Thoracic aorta (tissue), 2 donors: ENCODE measurements at places on chromosomes 5 and 9. TPM values are rescaled to one million over a fixed set of nuclear protein-coding genes. Genes with fewer than 3 reads are reported as not detected.
A peak's percentile ranks its signal among the peaks of the same experiment; 100 is the strongest.

- DNase-seq = no peak
Measured at GRCh38 chr9:120353506-120353905, 226.5 kb downstream of the CDK5RAP2 start.

DNA sequence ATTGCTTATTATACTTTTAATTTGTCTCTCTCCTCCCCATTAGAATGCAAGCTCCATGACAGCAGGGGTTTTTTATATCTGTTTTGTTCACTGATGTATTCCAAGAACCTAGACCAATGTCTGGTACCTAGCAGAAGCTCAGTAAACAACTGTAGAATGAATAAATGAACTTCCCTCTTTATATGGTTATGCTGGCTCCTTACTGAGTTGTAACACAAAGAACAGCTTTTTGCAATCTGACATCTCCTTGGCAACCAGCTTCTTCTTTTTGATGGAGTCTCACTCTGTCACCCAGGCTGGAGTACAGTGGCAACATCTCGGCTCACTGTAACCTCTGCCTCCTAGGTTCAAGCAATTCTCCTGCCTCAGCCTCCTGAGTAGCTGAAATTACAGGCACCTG, 13.6 kb downstream of the TRMO start:
- DNase-seq = no peak

FAM221B gene
- not detected for total RNA-seq

- no peak for DNase-seq
Measured at GRCh38 chr5:130337179-130337888, 433.1 kb downstream of the CHSY3 start.

DNA sequence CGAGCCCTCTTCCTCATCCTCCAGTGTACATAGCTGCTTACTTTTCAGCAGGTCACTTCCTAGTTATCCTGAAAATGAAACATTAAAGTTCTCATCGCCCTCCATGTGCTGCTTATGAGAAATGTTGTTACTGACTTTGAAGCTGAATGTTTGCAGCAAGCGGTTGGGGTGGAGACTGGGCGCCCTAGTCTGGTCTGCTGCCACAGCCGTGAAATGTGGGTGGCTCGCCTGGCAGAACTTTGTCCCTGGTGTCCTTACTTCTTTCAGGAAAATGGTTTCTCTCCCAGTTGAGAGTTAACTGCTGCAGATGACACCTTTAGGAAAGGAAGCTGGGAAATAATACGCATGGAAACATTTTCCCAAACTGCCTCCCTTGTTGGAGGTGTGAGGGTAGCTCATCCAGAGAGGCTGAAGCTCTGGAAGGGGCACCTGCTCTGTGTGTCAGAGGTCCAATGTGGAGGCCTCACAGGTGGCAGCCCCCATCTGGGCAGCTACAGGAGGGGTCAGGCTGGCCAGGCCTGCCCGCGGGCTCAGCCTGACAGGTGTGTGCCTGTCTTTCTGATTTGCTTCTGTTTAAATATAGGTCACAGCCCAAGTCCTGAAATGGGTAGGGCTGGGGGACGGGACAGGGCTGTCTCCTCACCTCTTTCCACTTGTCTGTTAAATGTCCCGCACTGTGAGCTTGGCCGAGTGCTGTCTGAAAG, 24.0 kb downstream of the TRAF2 start:
- DNase-seq = no peak

GRCh38 chr5:39024884-39025283, 49.3 kb downstream of the RICTOR start:
- DNase-seq = no peak

TMEM161B gene
- total RNA-seq = 9.7 TPM

DNA sequence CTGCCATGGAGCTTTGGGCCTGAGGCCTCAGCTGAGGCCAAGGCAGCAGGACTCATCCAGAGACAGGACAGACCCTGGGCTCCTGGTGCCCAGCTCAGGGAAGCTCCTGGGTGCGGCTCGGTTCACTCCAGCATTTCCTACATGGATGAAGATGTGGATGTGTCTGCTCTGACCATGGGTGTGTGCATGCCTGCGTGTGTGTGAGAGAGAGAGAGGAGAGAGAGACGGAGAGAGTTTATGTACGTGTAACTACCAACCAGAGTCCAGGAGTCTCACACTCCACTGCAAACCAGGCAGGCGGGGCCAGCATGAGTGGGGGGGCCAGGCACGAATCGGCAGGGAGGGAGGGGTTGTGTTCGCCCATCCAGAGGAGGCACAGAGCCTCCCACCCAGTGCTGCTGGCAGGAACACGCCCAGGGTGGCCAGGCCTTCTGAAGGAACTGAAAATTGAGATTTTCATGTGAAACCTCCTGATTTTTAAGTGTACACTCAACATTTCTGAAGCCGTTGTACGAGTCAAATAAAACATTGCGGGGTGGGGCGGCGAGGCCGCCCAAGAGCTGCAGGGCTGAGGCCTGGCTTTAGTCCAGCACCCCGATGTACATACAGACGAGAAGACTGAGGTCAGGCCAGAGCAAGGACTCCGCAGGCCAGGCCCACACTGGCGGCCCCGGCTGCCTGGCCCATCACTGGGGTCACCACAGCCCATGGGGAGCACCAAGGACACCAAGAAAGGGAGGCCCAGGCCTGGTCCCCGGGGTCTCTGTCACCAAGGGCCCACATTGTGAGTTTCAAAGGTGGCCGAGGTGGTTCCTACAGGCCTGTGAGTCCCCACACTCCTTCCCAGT, 88.7 kb downstream of the ADAMTS2 start:
- no peak for DNase-seq

- DNase-seq = no peak
Measured at GRCh38 chr5:123753180-123753936, 241.4 kb downstream of the CSNK1G3 start.

- DNase-seq = peak; percentile 89
Measured at GRCh38 chr9:134434894-134435506, 108.7 kb downstream of the RXRA start.

GRCh38 chr5:66813306-66813705, 217.1 kb downstream of the MAST4 start:
- no peak for DNase-seq

DNA sequence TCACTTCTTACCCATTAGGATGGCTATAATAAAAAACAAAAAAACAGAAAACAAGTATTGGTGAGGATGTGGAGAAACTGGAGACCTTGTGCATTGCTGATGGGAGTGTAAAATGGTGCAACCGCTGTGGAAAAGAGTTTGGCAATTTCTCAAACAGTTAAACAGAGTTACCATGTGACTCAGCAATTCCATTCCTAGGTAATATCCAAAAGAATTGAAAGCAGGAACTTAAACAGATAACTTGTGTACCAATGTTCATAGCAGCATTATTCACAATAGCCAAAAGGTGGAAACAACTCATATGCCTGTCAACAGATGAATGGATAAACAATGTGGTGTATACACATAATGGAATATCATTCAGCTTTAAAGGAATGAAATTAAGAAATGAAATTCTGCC, 28.9 kb downstream of the DCP2 start:
- no peak for DNase-seq

GRCh38 chr5:135890296-135890695, 5.3 kb downstream of the IL9 start:
- no peak for DNase-seq

DNA sequence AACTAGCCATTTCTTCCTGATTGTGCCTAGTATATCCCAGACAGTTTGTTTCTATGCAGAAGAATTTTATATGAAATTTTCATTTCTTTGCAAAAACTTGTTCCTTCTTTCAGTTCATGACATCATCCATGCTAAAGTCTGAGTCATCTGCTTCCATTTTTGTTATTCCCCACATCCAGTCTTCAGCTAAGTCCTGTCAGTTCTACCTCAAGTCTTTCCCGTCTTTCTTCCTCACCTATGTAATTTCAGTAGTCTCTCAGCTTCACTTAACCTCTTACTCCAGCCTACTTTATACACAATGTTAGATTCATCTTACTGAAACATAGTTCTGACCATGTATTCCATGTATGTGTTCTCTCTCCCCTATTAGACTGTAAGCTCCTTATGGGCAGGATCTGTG, 39.1 kb downstream of the G3BP1 start:
- DNase-seq = no peak

DNA sequence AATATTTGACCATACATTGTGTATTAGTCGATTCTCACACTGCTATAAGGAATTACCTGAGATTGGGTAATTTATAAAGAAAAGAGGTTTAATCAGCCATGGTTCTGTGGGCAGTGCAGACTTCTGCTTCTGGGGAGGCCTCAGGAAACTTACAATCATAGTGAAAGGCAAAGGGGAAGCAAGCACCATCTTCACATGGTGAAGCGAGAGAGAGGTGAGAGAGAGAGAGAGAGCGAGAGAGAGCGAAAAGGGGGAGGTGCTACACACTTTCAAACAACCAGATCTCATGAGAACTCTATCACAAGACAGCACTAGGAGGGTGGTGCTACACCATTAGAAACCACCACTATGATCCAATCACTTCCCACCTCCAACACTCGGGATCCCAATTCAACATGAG, 4.1 kb upstream of the GRAMD2B start:
- no peak for DNase-seq

DNA sequence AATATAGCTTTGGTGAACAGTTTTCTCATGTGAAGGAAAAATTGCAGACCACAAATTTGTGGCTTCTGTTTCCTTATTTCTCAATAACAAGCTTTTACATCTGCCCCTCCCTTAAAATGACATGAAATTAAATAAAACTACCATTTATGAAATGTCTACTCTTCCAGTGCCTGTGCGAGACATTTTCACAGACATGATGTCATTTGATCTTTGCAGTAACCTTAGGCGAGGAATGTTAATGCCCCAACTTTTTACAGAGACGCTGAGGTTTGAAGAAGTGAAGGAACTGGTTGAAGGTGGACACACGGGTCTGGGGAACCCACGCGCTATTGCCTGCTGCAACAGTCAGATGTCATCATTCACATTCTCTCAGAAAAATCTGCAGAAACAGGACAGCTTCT, 61.5 kb downstream of the OSTF1 start:
- DNase-seq = no peak

DNA sequence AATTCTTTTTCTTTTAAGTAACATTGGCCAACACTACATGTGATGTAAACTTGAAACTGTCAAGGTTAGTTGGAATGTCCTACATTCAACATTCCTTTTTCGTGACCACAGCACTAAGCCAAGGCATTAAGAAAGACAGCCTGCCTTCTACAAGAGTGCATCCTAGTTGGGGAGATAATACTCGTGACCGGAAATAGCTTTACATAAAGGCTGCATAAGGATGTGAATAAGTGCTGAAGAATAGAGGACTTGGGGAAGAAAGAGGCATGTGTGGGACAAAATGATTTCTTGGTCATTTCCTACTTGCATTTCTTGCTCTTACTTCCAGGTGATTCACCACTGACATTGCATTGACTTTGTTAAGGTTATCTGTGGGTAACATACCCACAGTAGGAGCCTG, 282.0 kb downstream of the DMRT2 start:
- DNase-seq = no peak

ANKRD20A1 gene
- total RNA-seq = not detected

DNA sequence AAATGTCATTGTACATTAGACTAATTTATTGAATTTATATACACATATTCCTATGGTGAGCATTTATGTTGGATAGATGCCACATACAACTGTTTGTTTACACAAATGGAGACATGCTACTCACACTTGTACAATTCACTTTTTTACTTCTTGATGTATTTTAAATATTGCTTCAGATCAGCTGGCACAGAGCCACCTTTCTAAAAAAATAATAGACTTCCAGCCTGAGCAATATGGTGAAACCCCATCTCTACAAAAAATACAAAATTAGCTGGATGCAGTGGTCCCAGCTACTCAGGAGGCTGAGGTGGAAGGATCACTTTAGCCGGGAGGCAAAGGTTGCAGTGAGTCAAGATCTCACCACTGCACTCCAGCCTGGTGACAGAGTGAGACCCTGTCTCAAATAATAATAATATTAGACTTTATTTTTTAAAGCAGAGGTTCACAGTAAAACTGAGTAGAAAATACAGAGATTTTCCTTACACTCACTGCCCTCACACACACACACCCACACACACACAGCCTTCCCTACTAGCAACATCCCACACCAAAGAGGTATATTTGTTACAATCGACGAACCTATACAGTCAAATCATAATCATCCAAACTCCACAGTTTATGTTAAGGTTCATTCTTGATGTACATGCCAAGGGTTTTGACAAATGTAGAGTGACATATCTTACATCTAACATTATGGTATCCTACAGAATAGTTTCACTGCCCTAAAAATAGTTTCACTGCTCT, 16.5 kb upstream of the ADRB2 start:
- DNase-seq = no peak

FAM81B gene
- total RNA-seq = not detected

GRCh38 chr9:21690561-21690960, 111.9 kb upstream of the MTAP start:
- no peak for DNase-seq

GRCh38 chr5:170648541-170648940, 135.0 kb upstream of the GABRP start:
- DNase-seq = no peak

- DNase-seq = no peak
Measured at GRCh38 chr9:112501287-112501686, 14.7 kb downstream of the KIAA1958 start.

KCNT1 gene
- 0.28 TPM for total RNA-seq

TAF11L3 gene
- total RNA-seq = not detected

GRCh38 chr9:91379426-91379825, 17.7 kb upstream of the AUH start:
- no peak for DNase-seq

- no peak for DNase-seq
Measured at GRCh38 chr5:139377226-139377625, 5.9 kb downstream of the SLC23A1 start.

DNA sequence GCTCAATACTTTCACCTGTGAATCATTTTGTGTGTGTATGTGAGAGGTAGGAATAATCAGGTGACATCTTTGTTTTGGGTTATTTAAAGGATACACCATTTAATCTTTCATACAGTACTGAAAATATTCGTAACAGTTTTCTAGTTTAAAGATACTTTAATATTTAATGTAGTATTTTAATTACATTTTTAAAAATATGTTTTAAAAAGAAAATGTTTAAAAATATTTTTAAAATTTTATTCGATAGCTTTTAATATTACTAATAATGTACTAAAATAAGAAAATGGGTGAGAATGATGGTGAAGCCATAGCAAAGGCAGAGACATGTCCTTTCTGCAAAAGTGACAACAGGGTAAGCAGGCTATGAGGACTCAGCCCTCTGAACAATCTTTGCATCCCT, 56.3 kb upstream of the MEF2C start:
- DNase-seq = no peak

DNA sequence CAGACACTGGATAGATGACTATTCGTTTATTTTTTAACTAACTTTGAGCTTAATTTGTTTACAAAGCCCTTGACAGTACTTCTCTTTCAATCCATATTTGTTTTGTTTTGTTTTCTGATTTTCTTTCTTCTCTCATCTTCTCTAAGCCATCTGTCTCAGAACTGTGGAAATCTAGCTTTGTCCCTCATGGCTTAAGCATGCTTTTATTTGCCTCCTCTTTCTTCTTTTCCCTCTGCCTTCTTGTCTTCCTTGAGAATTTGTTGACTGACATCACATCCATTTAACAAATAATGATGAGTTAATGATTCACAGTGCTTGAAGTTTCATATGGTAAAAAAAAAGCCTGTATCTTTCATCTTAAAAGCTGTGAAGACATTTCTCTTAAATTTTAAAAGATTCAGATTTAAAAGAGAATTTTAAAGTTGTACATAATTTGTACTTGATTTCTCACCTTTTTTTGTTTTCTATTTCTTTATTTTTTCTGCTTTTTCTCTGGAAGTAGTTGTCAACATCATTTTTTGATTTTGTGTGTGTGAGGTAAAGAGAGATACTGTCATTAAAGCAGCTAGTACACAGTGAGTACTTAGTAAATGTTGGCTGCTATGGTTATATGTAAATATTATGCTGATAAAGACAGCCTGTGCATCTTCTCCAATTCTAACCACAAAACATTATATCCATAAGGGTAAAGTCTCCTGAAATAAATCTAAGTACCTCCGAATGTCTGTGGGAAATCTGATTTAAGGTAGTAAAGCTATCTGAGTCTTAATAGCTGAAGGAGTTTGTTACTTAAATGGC, 13.9 kb upstream of the SGCD start:
- no peak for DNase-seq
